ENCODE measurements at places on chromosomes 12 and 14.
A peak's percentile ranks its signal among the peaks of the same experiment; 100 is the strongest.

- no peak for DNase-seq
These were observed 193.0 kb upstream of the PWP1 start for GRCh38 chr12:107492393-107493134.

GRCh38 chr12:9925705-9926393 is 6.3 kb downstream of the CLEC2A start:
- DNase-seq = no peak

- DNase-seq = no peak
These were observed 1276.3 kb downstream of the TMEM121 start for GRCh38 chr14:106802413-106803364.

- DNase-seq = no peak
These were observed 8.9 kb upstream of the FAIM2 start for GRCh38 chr12:49912345-49913255.

GRCh38 chr12:29350080-29350479 is 30.9 kb downstream of the ERGIC2 start:
- DNase-seq = no peak

DNA sequence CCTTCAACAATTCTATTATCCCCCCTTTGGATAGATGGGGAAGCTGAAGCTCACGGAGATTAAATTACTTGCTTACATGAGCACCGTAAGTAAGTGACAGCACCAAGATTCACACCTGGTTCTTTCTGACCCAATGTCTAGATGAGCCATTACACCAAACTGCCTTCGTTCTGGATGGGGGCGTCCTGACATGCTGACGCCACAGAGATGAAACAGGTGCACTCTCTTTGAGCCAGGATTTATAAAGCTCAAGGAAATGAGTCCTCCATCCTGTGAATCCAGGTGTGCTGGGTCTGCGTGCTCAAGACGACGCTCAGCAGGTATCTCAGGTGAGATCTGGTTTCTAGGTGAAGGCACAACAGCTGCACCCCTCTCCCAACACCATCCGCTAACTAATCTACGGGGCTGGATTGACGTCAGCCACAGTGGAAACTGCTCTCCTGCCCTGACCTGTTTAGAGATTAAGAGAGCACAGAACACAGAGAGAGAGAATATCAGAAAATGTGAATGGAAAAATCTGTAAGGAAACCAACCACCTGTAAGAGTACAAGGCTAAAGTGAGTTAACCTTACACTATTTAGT is 61.6 kb downstream of the KSR2 start:
- DNase-seq = no peak

DNA sequence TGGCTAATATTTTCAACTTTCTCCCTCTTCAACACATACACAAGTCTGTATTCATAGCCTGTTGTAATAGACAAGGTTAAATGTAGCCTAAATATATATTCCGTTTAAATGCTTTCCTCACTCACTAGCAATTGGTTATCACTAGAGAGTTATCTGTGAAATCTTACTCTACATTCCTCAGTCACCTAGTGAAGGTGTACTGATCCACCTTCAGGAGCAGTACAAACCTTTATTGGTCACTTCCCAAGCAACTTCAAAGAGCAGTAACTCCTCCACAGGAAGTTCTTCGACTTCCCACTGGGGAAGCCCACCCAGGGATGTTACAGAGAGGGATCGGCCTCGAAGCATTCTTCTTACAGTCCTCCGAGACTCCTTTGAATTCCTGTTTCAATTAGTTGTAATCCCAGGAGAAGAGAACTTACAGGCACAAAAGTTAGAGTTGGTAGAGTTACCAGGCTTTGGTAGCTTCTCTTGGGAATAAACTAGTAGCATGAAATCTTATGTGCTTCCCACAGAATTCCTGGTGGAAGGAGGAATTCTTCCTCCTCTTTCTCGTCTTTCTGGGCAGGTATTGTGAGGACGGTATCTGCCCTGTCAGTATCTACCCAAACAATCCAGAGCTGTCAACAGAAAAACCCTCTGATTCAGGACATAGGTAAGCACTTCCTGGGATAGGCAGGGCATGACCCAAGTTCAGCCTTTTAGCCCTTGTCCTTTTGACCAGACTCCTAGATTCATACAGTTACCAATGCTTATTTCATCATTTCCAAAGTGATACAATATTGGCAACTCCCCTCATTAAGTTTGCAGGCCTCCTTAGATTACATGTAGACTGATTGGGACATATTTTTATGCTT is at the start of gene GYS2:
Gene GYS2 (minus strand): TSS at position 603 of the 857 bp plus-strand sequence. CDS start 255 bp downstream, at position 348.
- no peak for DNase-seq

DNA sequence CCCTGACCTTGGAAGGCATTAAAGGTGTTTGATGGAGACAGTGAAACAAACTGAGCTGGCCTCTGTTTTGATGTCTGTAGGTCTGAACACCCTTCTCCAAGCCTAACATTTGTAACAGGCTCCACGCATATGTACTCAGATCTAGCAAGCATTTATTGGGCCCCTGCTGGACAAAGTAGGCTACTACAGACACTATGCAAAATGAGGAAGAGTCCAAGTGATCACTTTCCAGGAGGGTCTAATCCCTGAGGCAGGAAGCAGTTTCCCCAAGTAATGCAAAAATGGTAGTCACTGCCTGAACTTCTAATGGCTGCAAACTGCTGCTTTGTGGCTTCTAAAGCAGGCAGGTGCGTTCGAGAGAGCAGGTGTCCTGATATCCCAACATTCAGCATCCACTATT is 405.8 kb downstream of the MED13L start:
- no peak for DNase-seq

GRCh38 chr12:26179826-26180225 is 15.5 kb upstream of the SSPN start:
- no peak for DNase-seq

- no peak for DNase-seq
These were observed 687 bp downstream of the RAB35 start for GRCh38 chr12:120115692-120116440.

DNA sequence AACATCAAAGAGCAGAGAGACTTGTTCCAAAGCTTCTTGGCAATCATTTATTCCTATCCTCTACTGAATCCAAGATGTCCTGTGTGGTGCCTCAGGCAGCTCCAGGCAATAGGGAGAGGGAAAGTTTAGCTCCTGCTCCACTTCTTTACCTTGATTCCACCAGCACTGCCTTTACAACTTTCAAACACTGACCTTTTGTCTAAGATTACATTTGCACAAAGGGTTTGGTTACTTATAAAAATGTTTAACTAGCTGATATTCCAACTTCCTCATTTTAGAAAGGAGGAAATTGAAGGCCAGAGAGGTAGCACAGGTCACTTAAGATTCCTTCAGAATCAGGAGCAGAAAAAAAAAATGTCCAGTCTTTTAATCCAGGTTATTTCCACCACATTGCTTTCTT is 192.7 kb downstream of the BTG1 start:
- DNase-seq = no peak

DNA sequence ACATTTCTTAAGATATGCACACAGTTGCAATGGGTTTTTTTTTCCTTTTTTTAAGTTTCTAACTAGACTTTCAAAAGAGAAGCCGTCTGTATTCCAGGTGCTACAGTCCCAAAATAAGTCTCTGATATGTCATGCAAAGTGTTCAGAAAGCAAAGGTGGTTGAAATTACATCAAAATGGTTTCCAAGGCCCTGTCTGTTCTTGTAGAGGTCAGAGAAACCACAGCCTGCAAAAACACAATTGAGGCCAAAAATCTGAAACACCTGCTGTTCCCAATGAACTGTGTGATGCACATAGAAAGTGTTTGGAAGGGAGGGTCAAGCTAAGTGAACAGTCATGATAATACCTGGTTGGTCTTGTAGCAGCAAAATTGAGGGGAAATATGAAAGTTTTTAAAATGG is 91.0 kb downstream of the VRK1 start:
- no peak for DNase-seq

GRCh38 chr12:101761350-101761749 is 22.1 kb upstream of the SYCP3 start:
- no peak for DNase-seq

GRCh38 chr12:123752046-123752445 is 10.1 kb upstream of the DNAH10 start:
- DNase-seq = no peak

DNA sequence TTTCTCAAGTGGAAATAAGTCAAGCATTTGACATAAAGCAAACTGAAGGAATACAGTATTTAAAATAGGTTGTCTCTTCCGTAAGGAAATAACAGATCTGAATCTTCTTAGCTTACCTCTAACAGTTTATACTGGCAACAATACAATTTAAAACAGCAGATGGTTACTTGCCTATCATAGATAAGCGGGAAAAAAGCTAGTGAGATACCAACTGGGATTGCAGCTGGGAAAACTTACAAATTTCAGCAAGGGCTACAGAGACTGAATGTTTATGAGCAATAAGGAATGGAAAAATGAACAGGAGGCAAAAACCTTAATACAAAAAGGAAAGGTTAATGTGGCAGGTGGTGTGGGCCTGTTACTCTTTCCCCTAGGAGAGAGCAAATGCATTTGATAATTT is 220.0 kb downstream of the RASSF9 start:
- DNase-seq = no peak

DNA sequence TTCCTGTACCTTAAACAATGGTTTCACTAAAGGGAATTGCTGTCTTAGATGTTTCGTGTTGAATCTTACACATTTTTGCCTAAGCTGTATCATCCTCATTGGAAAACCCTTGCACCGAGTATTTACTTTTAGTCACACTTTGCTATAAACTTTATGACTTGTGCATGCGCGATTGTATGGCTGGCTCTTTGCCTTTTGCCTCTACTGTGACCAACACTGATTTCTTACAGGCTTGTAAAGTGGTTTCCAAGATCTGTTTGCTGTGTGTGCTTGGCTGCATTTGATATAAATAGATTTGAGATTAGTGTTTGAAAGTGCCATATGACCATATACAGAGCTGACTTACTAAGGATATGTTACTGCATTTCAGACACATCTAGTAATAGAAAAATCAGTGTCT is 40.5 kb downstream of the RASSF3 start:
- no peak for DNase-seq

GRCh38 chr12:96401076-96401871 is 1.0 kb upstream of the CDK17 start:
- no peak for DNase-seq

DNA sequence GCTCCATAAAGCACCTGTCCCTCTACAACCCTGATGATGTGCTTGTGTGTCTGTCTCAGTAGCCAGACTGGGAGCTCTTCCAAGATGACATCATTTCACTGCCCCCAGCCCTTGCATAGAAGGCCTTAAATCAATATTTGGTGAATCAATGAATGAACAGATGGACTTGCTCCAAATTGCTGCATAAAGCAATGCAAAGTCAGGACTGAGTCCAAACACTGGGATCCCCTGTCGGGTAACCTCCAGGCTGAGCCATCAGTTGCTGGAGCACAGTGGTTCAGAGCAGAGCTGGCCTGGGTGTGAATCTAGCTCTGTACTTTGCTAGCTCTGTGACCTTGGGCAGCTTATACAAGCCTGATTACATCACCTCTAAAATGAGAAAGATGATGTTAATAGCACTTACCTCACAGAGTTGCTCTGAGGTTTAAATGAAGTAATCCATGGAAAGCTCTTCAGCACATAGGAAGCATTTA is 120.3 kb upstream of the VASH1 start:
- DNase-seq = no peak

DNA sequence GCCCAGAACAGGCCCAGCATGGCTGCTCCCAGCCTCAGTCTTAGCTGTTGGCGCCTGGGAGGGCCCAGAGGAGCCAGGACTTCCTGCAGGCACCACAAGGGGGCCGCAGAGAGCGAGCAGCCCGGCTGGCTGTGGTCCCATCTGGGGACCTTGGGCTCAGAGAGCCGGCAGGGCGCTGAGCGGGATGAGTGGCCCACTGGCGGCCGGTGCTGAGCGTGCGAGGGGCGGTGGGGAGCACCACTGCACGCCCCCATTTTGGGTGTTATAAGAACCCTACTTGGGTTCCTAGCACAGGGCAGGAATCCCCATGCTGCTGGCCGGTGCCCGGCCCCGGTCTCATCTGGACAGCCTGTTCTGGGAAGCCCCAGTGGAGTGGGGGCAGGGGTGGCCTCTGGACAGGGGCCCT is 25.9 kb upstream of the CRIP2 start:
- peak; percentile 50 for DNase-seq

- DNase-seq = peak; percentile 68
These were observed 14.0 kb upstream of the RACGAP1 start for GRCh38 chr12:50039151-50039835.

GRCh38 chr12:75842090-75842489 is 189.5 kb downstream of the PHLDA1 start:
- no peak for DNase-seq

DNA sequence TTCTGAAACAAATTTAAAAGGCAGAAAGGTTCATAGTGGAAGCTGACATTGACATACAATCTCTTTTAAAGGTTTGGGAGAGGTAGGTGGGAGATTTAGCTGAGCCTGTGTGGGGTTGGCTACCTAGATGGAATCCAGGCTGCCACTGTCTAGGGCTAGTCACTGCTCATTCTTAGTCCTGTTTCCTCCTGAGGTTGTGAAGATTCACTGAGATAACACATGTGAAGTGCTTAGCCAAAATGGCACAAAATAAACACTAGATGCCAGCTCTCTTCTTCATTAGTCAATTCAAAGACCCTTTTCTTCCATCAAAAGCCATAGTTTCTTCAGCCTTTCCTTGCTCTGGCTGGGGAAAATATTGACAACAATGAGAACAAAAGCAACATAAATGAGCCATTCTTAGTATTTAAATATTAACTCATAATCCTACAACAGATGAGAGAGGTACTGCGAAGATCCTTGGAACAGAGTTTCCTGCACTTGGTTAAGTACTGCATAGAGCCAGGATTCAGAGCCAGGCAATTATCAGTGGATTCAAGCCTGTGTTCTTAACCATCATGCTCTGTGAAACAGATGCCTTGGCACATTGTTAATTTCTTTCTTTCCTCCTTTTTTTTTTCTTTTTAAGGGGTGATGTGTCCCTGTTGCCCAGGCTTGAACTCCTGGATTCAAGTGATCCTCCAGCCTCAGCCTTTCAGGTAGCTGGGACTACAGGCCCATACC is 3.5 kb downstream of the MYF6 start:
- no peak for DNase-seq

Data from activated T-helper 1 cell treated with anti-CD3 and anti-CD28 coated beads, Interleukin-2, amount 50 U/mL, for 16 hours (primary cell).